Activated T-cell treated with anti-CD3 and anti-CD28 coated beads for 48 hours (primary cell): ENCODE measurements at places on chromosomes 7 and 10.

GRCh38 chr10:71134732-71135211 is 77.6 kb upstream of the UNC5B start:
- DNase-seq: no peak

DNA sequence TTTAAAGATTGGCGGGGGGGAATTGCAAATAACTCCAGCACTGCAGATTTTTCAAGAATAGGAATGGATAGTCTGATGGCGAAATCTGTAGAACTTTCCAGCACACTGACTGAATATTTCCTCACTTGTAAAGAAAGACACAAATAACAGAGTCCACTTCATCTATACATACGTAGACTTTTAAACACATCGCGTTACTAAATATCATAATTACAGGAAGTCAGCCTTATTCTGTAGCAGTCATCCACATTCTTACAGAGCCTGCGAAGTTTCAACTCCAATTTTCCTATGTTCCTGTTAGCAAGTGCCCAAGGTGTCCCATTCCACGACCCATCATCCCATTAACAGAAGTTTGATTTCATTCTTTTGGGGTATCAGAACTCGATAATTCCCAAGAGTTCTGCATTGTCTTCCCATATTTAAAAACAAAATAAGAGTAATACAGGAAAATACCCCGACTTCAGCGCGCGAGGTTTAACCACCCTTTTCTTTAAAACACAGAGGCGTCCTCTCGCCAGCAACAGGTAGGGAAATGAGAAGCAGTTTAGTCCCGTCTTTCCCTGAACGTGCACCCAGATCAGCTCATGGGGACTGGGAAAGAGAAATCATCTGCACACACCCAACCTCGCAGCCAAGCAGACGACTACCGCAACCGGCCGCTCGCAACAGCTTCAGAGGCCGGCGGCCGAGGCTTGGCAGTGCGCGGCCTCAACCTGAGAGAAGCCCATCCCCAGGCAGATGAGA is 880 bp downstream of the HERC4 start:
- no peak for DNase-seq

- DNase-seq: no peak
Observed at GRCh38 chr7:150340024-150340749, 1.2 kb downstream of the RARRES2 start.

- no peak for DNase-seq
Observed at GRCh38 chr7:30920021-30920583, 8.4 kb downstream of the AQP1 start.

DNA sequence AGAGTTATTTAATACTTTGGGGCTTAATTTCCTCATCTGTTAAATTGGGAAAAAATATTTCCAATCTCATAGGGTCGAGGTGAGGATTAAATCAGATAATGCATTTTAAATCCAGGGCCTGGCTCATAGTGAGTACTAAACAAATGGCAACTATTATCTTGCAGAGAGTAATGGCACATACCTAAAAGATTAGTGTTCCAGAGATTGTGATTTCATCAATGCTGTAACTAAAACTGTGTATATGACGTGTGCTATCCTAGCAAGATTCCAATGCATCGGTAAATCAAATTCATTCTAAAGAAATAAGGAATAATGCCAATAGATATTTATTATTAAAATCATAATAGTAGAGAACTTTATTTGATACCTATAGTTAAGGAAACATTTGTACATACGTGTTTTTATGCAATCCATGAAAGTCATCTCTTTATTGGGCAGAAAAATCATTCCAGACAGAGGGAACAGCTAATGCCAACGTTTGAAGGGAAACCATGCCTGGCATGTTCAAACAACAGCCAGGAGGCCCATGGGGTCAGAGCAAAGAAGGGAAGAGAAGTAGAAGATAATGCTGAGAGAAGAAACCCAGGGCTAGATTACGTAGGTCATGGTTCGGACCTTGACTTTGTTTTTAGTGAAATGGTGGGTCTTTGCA is 174.8 kb upstream of the AGR3 start:
- DNase-seq: no peak

DNA sequence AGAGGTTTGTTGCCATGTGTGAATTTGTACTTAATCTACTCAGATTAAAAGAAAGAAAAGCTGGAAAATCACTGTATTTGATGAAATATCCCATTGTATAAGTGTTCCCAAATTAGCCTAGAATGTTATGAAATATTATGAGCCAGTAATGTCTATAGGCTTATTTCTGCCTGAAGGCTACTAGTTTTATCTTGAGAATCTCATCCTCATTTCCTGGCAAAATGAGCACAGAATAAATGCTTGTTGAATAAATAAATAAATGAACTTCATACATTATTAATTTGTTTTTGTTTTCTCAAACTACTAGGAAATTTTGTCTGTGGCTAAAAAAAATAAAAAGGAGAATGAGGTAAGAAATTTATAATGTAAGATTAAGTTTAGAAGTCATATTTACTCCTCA is 25.5 kb downstream of the HELLS start:
- no peak for DNase-seq
